HepG2 (cell line): ENCODE measurements at places on chromosomes 7 and 10.
A peak's percentile ranks its signal among the peaks of the same experiment; 100 is the strongest.

DNA sequence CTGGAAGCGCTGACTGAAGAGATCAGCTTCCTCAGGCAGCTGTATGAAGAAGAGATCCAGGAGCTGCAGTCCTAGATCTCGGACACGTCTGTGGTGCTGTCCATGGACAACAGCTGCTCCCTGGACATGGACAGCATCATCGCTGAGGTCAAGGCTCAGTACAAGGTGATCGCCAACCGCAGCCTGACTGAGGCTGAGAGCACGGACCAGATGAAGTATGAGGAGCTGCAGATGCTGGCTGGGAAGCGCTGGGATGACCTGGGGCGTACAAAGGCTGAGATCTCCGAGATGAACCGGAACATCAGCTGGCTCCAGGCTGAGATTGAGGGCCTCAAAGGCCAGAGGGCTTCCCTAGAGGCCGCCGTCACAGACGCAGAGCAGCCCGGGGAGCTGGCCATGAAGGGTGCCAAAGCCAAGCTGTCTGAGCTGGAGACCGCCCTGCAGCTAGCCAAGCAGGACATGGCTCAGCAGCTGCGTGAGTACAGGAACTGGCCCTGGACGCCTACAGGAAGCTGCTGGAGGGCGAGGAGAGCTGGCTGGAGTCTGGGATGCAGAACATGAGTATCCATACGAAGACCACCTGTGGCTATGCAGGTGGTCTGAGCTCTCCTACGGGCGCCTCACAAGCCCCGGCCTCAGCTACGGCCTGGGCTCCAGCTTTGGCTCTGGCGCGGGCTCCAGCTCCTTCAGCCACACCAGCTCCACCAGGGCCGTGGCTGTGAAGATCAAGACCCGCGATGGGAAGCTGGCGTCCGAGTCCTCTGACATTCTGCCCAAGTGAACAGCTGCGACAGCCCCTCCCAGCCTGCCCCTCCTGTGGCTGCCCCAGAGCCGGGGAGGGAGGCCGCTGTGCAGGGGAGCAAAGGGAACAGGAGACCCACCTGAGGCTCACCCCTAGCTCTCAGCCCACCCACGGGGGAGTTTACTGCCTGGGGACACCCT, 24.9 kb upstream of the AMPH start:
- H3K4me1 ChIP-seq, result no peaks in the 10 kb centered on the region
- DNase-seq, result no peak
- H3K4me3 ChIP-seq, result no peak overlapping the region
- H3K27me3 ChIP-seq, result peaks cover 2% of the 10 kb centered on the region; the same call in 1 of the 2 replicates
- H3K27ac ChIP-seq, result no peak overlapping the region

DNA sequence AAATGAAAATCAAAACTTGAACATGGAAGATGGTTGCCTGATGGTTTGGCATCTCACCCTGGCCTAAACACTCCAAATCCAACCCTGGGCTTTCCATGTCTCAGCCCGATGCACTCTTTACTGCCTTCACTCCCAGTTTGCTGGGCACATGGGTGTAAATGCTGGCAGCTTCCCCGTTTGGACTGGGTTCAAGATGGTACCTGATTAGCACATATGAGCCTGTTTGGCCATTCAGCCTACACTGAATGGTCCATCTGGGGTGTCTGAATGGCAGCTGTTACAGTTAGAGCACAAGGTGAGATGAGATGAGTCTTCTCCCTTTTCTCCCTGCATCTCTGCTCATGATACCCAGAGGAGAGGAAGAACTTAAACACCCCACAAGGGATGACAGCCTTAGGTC, 37.1 kb downstream of the ATXN7L1 start:
- peaks cover 2% of the 10 kb centered on the region for H3K36me3 ChIP-seq
- no peak overlapping the region for H3K27ac ChIP-seq
- peaks cover 17% of the 10 kb centered on the region for H3K4me1 ChIP-seq
- DNase-seq, result no peak

DNA sequence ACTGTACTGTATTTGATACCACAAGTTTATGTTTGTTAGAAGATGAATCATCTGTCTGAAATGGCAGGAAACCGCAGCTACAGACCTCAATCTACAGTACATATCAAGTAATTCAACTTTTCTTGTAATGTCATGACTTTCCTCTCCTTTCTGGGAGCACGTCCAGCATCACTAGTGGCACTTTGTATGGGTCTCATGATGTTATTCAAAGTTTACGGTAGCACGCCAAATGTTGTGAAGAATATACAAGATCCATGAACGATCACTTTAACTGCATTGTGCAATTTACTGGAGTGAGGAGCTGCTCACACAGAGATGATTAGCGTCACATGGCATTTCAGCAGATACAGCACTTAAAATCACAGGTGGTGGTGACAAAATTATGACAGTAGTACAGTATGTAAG, 257.8 kb upstream of the GNAI1 start:
- no peaks in the 10 kb centered on the region for H3K4me1 ChIP-seq
- no peak overlapping the region for H3K4me3 ChIP-seq
- no peaks in the 10 kb centered on the region for H3K36me3 ChIP-seq
- H3K27ac ChIP-seq, result no peak overlapping the region

DNA sequence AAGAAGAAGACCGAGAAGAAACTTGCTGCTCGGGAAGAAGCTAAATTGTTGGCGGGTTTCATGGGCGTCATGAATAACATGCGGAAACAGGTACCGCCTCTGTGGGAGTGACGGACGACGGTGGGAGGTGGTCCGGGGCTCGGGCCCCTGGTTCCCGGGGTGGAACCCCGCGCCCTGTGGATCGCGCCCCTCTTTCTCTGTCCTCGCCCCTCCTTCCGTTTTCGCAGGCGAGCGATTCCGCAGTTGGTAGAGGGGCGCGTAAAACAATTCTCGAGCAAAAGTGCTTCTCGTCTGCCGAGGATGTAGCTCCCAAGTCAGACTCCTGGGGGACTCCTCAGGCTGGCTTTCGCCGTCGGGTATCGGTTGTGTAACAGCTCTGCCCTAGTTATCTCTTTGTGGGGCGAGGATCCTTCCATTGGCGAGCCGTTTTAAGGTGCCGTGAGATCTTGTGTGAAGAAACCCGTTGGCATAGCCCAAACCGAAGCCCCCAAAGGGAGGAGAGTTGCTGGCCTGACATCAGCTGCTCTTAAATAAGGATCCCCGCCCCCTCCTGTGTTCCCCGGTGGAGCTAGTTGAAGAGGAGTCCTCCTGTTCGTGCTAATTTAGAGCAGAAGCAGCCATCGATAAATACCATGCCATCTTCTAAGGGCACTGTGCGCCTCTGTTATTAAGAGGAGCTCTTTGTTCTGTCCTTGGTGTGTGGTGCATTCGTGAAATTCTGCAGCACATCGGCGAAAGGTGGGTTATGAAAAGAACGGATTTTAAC, 655 bp downstream of the KLHL7 start:
- no peaks in the 10 kb centered on the region; the same call in 2 of the 3 replicates for H3K27me3 ChIP-seq
- H3K27ac ChIP-seq, result peak overlapping the region; percentile 87
- peaks cover 18% of the 10 kb centered on the region for H3K4me1 ChIP-seq
- H3K4me3 ChIP-seq, result peak overlapping the region; percentile 97
- no peaks in the 10 kb centered on the region for H3K36me3 ChIP-seq

DNA sequence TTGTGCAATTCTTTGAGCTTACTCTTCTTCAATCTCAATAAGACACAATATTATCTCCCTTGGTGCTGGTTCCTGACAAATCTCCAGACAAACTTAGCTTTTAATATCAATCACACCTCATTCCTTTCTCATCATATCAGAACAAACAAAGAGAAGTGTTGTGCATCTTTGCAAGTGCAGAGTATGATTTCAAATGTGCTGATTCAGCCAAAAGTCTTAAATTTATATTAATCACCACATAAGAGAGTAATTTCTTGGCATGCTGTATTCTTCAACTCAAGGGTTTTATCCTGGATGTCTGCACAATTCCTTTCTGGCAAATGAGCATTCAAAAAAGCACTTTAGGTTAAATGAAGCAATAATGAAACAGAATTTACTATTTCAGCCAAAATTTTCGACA, 877.8 kb downstream of the ANKRD7 start:
- H3K27me3 ChIP-seq, result no peaks in the 10 kb centered on the region
- H3K4me3 ChIP-seq, result no peak overlapping the region
- H3K36me3 ChIP-seq, result no peaks in the 10 kb centered on the region

DNA sequence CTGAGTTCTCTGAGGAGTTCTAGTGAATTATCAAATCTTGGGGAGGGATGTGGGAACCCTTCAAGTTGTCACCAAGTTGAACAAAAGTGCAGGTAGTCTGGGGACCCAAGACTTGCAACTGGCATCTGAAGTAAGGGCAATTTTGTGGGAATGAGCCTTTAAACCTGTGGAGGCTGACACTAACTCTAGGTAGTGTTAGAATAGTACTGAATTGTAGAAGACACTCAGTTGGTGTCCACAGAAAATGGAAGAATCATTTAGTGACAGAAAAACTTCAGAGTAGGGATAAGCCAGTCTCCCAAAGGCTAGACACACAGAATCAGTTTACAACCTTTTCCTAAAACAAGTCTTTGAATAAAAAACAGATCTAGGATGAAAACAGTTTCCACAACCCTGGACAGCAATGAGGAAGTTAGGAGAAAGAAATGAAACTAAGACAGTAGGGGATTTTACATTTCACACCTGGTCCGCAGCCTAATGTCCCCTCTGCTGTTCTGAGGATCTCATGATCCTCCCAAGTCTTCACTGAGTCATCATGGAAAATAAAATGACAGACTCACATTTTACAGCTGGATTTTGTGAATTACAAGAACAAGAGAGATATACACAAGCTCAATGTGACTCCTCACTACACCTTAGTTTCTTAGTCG, 23.0 kb upstream of the ING3 start:
- no peak overlapping the region for H3K4me3 ChIP-seq
- DNase-seq, result no peak
- H3K27ac ChIP-seq, result no peak overlapping the region

DNA sequence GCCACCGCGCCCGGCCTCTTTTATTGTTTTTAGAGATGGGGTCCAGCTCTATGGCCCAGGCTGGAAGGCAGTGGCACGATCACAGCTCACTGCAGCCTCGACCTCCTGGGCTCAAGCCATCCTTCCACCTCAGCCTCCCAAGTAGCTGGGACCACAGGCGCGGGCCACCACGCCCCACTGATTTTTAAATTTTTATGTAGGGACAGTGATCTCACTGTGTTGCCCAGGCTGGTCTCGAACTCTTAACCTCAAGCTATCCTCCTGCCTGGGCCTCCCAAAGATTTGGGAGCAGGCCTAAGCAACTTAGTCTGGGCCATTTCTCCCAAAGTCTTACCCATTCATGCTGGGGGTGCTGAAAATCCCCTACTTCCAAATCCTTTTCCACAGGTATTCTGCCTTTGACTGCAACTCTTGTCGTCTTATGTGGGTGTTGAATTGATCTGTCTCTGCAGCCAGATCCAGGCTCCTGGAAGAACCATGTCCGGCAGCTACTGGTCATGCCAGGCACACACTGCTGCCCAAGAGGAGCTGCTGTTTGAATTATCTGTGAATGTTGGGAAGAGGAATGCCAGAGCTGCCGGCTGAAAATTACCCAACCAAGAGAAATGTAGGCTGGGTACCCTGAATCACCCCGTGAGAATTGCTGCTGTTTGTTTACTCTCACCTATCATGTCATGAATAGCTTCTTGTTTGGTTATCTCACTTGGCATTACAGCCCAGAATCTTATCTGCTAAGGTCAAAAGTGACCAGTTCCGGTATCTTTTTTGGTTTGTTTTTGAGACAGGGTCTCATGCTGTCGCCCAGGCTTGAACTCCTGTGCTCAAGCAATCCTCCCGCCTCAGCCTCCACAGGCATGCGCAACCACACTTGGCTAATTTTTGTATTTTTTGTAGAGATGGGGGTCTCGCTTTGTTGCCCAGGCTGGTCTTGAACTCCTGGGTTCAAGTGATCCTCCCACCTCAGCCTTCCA, 1.1 kb downstream of the ZDHHC4 start:
- peaks cover 31% of the 10 kb centered on the region for H3K36me3 ChIP-seq
- peaks cover 68% of the 10 kb centered on the region for H3K4me1 ChIP-seq
- H3K4me3 ChIP-seq, result peak overlapping the region; percentile 90
- H3K27ac ChIP-seq, result peak overlapping the region; percentile 98
- peak; percentile 99 for DNase-seq
